8988T (cell line): ENCODE measurements at places on chromosomes 1 and 21.

DNA sequence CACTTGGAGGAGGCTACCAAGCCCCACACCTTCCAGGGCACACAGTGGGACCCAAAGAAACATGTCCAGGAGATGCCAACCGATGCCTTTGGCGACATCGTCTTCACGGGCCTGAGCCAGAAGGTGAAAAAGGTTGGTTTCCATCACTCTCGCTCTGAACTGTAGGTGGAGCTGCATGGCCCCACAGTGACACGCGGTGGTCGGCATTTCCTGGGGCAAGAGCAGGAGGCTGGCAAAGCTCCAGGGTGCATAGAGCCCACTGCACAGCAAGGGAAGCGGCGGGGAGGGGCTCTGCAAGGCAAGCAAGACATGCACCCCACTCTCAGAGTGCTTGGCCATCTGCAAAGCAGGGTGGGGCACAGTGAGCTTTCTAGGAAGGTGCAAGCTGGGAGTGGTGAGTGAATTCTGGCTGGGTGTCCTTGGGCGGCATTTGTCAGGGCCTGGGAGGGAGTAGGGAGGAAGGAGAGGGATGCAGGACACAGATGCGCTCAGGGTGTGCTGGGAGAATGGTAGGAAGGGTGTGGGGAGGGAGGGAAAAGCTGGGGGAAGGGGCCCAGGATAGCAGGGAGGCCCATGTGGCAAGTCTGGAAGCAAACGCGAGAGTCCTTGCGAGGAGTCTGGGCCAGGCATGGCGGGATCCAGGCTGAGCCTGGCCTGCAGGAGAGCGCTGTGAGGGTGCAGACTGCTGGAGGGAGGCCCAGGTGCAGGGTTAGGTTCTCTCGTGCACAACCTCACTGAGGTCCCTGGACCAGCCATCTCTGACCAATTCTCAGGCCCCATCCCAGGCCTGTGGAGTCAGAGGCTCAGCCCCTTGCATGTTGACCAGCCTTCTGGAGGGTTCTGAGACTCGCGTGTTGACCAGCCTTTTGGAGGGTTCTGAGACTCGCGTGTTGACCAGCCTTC lies 11.0 kb downstream of the TRPM2 start:
- no peak for DNase-seq

- no peak for DNase-seq
These were observed 157.8 kb upstream of the DPYD start for GRCh38 chr1:98078596-98078995.

- DNase-seq = no peak
These were observed 51.2 kb downstream of the TRAF5 start for GRCh38 chr1:211377539-211378450.

DNA sequence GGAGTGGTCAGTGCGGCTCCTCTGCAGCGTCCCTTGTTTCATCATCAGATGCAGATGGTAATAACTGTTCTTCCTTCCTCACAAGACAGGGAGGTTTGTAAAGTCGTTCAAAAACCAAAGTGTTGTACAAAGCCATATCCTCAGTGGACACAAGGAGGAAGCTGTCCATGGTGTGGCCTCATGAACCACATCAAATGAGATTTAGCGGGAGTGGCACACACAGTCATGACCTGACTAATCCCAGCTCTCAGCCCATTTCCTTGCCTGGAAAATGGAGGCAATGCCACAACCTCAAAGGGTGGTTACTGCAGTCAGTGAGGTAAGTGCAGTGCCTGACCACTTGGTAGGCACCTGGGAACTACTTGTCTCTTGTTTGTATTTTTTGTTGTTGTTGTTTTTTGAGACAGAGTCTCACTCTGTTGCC lies 13.4 kb downstream of the ENTREP3 start:
- DNase-seq = no peak

DNA sequence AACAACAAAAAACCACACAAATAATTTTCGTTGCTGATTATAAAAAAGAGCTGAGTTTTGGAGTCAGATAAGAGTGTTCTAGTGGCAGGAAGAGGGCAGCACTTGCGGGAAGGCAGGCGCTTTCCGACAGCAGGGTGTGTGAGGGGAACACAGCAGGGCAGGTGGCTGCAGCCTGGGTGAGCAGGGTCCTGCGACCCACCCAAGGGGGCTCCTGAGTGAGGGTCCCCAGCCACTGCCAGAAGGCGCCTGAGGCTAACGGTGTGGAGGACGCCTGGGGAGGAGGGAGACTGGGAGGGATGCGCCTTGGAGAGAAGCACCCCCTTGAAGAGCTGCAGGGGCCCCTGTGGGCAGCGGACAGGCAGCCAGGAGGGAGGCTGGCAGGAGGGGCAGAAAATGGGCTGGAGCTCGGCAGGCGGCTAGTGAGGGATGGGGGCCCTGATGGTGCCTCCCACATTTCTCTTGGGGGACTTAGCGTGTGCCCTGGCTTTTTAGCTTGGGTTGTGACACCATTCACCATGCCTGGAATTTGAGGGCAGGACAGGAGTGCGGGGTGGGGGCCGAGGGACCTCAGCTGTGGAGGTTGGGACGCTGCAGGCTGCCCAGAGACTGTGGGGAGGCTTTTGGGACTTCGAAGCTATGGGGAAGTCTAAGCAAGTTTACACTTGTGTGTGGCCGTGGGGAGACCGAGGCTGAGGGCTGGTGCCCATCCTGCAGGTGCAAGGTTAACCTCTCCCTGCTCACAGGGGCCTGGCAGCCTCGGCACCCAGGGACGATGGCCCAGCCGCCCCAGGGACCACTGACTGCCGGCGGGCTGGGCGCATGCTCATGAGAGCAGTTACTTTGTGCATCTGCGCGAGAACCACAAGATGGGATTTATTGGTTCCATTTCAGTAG lies 111.4 kb downstream of the SIK1 start:
- DNase-seq = no peak

- no peak for DNase-seq
These were observed 67.9 kb downstream of the SLC44A5 start for GRCh38 chr1:75542818-75543570.

GRCh38 chr21:28181730-28182129 lies 810.9 kb downstream of the LTN1 start:
- no peak for DNase-seq

GRCh38 chr1:35173909-35174540 lies 18.9 kb downstream of the SFPQ start:
- no peak for DNase-seq

DNA sequence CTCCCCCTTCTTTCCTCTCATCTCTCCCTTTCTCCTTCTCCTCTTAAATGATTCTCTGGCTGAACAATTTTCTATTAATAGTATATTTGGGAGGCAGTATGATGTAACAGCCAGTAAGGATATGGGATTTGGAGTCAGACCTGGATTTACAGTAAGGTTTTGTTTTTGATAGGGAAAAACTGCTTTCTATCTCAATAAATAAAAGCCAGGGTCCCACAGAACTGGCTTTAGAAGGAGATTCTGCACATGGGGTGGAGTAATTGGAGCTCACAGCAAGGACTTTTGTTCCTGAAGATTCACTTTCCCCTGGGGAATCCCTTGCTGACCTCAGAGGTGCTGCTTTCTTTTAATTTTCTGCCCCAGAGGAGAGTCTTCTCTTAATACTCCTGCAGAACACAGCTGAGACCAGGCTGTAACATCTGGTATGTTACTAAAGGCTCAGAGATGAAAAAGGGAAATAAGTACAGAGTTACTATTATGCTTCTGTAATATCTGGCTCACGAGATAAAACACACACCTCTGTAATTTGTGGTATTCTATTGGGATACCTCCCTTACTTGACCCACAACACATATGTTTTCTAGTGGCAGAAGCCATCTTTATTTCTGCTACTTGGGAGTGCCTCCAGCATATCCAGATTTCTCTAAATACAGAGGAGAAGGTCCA lies 13.4 kb downstream of the EPB41 start:
- no peak for DNase-seq

DNA sequence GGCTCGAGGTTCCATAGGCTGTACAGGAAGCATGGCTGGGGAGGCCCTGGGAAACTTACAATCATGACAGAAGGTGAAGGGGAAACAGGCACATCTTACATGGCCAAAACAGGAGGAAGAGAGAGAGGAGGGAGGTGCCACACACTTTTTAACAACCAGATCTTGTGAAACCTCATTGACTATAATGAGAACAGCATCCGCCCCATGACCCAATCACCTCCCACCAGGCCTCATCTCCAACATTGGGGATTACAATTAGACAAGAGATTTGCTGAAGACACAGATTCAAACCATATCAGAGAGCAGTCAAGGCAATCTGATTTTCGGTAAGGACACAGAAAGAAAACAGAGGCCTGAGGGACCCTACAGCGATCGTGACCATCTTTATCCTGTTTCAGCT lies 41.7 kb downstream of the TNFRSF9 start:
- no peak for DNase-seq

DNA sequence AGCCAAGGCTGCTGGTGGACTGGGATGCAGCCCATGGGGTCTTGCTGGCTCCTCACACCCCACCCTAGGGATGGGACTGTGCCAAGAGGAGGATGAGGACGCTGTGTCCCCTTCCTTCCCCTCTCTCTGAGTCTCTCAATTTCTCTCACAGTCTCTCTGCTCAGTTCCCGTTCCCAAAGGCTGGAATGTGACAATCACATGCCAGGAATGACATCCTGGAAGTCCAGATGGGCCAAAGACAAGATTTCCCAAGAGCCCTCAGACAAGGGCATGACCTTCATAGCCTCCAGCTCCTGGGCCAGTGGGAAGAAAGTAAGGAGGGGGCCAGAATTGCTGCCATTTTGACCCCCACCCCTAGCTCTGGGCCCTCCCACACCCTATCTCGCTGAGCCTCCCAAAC lies 7.6 kb upstream of the CDCP2 start:
- DNase-seq = no peak

DNA sequence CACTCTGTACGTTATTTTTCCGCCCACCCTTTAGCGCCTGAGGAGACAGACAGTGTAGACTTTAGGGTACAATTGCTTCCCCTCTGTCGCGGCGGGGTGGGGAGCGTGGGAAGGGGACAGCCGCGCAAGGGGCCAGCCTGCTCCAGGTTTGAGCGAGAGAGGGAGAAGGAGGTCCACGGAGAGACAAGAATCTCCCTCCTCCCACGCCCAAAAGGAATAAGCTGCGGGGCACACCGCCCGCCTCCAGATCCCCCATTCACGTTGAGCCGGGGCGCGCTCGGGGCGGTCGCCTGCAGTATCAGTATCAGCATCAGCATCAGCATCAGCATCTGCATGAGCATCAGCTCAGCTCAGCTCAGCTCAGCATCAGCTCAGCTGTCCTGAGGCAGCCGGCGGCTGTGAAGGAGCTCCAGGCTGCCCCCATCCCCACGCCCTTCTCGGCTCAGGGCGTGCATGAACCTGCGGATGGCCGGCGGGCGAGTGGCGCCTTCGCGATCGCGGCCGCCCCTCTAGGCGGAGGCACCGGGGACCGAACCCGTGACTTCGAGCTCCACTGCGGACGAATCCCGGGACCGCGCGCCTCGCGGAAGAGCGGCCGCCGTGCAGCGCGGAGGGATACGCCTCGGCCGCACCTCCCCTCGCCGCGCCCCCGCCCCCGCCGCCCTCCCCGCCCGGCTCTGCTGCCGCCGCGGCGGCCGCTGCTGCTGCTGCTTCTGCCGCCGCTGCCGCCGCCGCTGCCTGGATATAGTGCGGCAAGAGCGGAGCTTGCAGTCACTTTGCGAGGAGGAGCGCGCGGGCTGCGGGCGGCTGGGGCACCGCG lies at the start of gene NCAM2:
Gene NCAM2 (plus strand): TSS at position 774 of the 820 bp plus-strand sequence.
- no peak for DNase-seq

GRCh38 chr1:24351247-24351646 lies 32.1 kb downstream of the GRHL3 start:
- DNase-seq = no peak

- no peak for DNase-seq
These were observed 28.8 kb downstream of the ZNF326 start for GRCh38 chr1:90023691-90024090.

DNA sequence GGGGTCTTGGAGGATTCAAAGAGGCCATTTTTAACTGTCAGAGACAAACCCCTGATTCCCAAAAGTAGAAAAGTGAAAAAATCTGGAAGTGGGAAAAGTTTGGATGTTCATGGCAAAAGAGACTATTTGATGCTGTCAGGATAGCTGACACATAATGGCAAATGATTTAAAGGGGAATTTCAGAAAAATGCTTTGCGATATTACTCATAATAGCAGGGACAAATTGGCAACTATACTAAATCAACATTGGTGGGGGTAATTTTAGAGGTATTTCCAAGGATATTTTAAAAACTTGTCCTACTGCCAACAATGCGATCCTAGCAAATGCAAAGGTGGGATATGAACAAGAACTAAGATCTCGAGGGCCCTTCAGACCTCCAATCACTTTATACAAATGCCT lies 5.3 kb upstream of the GSTM4 start:
- no peak for DNase-seq

DNA sequence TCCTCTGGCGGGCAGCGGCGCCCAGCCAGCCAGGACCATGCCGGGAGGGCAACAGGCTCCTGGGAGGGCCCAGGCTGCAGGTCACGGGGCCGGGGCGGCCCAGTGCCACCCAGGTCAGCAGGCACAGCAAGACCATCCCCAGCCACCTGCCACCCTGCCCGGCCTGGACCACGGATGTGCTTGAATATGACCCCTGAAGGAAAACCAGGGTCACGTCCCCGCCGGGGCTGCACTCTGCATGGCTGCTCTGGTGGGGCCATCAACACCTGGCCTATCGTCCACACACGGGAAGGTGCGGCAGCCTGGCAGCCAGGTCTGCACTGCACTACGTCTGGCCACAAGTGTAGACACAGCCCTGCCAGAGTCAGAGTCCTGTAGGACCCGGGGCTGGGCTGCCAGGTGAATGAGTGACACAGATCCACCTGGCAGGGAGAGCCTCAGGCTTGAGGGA lies 6.9 kb downstream of the WNT9A start:
- no peak for DNase-seq

- no peak for DNase-seq
These were observed 550.9 kb downstream of the SMYD3 start for GRCh38 chr1:245956225-245956624.

GRCh38 chr21:43911935-43912487 lies 47.0 kb downstream of the AGPAT3 start:
- DNase-seq = no peak

DNA sequence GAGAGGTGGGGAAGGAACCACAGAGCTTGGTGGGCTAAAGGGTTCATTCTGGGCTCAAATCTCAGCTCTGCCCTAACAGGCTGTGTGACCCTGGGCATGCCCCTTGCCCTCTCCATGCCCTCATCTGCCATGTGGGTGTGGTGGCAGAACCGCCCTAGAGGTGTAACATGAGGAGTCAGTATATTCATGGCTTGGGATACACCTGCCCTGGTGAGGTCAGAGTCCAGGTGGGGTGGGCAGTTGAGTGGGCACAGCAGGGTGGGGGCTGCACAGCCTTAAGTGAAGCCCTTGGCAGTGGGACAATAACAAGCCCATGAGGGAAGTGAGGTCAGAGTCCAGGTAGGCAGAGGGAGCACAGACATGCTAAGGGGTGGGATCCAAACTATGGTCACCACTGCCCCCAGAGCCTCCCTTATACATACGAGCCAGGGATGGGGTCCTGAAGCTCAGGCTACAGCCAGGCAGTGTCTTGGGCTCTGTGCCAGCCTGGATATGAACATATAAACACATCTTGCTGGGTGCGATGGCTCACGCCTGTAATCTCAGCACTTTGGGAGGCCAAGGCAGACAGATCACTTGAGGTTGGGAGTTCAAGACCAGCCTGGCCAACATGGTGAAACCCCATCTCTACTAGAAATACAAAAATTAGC lies 59.0 kb upstream of the EFHD2 start:
- no peak for DNase-seq
